ENCODE measurements at places on chromosomes 7 and 10.

DNA sequence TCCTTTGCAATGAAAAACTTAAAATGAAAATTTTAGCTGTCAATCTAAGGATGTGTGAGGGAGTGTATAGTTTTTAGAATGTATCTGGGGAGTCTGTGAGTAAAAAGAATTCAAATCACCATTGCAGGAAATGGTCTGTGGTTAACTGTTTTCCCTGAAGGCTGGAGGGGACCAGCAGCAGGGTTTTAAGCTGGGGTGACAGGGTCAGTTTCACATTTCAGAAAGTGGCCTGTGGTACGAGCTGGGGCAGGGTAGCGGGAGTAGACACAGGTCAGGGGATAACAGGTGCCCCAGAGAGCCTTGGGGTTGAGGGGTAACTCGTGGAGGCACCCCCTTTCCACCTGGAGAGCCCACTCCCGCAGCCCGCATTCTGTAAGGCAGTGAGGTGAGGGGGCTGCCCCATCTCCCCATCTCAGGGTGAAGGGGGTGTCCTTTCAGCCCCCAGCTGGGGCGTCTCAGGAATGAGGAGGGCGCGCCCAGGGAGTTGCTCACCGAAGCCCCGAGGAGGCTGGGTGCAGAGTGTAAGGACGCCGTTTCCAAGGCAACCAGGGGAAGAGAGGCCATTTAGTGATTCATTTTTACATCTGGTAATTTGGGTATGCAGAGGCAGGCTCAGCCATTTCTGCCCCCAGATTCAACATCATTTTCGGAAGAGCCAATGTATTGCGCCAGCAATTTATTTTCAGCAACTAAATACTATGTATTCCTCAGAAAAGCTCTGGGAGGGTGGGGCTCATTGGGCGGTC lies 168.9 kb downstream of the SLIT1 start:
- no peak for DNase-seq

DNA sequence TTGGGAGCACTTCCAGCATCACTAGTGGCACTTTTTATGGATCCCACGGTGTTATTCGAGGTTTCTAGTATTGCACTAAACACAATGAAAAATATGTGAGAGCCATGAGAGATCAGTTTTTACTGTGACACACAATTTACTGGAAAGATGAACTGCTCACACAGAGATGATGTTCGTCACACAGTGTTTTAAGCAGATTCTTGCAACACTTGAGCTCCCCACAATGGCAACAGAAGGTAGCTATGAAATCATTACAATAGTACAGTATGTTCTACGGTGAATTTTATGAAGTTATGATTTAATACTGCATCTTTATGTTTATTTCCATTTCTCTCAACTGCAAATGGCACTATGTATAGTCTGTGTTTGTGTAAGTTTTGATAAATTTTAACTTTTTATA lies 27.4 kb upstream of the ENTPD1 start:
- DNase-seq: no peak

DNA sequence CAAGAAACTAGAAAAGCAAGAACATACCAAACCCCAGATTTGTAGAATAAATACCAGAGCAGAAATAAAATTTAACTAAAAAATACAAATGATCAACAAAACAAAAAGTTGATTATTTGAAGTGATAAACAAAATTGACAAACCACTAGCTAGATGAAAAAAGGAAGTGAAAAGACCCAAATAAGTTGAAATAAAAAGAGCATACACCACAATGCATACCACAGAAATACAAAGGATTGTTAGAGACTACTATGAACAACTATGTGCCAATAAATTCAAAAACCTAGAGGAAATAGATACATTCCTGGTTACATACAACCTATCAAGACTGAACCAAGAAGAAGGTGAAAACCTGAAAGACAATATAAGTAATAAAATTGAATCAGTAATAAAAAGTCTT lies 333.4 kb downstream of the SH2D4B start:
- DNase-seq: no peak

GRCh38 chr10:34198953-34199352 lies 616.1 kb downstream of the PARD3 start:
- no peak for DNase-seq

DNA sequence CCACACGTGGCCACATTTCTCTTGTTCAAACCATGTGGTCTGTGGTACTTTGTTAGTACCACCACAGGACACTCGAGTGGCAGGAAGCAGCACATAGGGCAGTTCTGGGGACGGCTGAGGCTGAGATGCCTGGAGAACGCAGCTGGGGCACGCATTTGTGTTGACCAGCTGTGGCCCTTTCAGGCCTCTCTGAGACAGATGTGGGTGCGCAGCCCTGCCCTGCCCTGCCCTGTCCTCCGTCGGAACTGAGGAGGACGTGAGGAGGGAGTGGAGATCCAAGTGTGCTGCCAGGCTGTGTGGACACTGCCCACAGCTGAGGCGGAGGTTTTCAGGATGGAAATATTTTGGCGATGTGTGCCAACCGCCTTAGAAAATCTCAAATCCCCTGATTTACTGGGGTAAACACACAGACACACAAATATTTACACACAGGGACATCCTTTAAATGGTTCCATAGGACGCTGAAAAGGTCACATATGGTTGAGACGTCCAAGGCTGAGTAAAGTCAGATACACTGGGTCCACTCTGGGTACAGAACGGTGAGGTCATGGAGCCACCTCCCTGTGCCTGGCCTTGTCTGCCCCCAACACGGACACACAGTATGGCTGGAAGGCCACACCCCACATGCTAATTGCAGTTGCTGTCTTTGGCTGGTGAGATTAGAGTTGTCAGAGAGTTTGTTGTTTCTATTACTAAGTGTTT lies 14.8 kb downstream of the BHLHA15 start:
- no peak for DNase-seq

Measured in activated CD4-positive, alpha-beta T cell treated with anti-CD3 and anti-CD28 coated beads, Interleukin-2, amount 50 U/mL, for 24 hours (primary cell).